ENCODE measurements at places on chromosomes 2 and 18.
A peak's percentile ranks its signal among the peaks of the same experiment; 100 is the strongest.

DNA sequence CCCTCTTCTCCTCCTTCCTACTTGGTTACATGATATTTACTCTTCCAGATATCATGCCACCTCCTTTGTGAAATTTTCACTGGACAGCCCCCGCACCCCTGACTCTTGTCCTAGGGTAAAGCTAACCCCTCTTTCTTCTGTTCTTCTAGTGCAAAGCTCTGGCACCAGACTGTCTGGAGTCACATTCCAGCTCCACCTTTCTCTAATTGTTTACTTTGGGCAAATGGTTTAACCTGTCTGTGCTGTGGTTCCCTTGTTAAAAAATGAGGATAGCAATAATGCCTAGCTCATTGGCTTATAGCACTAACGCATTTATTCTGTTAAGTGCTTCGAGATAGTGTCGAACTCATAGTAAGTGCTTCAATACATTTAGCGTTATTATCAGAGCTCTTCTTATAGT is 306.2 kb downstream of the ALK start:
- no peak for DNase-seq

GRCh38 chr2:24354395-24354794 is 5.9 kb downstream of the ITSN2 start:
- DNase-seq, result no peak

DNA sequence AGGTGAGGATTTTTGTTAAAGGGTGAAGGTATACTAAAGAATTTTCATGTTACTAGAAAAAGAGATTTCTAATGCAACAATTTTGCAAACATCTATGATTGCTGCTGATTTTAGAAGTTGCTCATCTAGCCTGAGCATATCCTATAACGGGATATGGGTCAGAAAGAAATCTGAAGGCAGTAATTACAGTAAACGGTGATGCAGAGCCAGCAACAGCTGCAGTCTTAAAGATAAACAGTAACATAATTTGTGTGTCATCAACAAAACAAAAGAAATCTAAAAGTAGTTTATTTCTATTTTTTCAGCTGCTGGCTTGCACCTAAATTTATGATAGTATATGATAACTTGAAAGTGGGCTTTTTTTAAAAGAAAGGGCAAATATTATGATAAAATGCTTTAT is 215.7 kb downstream of the SLC4A10 start:
- no peak for DNase-seq

- DNase-seq, result no peak
Measured at GRCh38 chr2:11833601-11834000, 87.2 kb downstream of the LPIN1 start.

DNA sequence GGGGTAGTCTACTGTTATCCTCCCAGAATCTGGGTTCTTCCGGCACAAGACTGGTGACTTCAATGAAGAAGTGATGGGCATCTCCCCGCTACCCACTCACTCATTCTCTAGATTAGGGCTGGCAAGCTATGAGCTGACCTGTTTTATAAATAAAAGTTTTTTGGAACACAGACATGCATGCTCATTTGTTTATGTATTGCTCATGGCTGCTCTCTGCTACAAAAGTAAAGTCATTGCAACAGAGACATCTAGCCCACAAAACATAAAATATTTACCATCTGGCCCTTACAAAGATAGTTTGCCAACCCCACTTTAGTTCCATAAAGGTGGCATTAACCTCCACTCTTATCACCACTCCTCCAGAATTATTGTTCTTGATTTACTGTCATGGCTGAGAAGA is 39.1 kb upstream of the SPATS2L start:
- DNase-seq, result no peak

GRCh38 chr2:28821295-28821958 is 10.8 kb downstream of the SPDYA start:
- peak; percentile 46 for DNase-seq

GRCh38 chr2:192471982-192472381 is 277.2 kb upstream of the TMEFF2 start:
- DNase-seq, result no peak

GRCh38 chr2:9965119-9965822 is 13.8 kb downstream of the GRHL1 start:
- DNase-seq, result no peak

GRCh38 chr2:160431441-160431840 is 62.2 kb downstream of the RBMS1 start:
- no peak for DNase-seq

DNA sequence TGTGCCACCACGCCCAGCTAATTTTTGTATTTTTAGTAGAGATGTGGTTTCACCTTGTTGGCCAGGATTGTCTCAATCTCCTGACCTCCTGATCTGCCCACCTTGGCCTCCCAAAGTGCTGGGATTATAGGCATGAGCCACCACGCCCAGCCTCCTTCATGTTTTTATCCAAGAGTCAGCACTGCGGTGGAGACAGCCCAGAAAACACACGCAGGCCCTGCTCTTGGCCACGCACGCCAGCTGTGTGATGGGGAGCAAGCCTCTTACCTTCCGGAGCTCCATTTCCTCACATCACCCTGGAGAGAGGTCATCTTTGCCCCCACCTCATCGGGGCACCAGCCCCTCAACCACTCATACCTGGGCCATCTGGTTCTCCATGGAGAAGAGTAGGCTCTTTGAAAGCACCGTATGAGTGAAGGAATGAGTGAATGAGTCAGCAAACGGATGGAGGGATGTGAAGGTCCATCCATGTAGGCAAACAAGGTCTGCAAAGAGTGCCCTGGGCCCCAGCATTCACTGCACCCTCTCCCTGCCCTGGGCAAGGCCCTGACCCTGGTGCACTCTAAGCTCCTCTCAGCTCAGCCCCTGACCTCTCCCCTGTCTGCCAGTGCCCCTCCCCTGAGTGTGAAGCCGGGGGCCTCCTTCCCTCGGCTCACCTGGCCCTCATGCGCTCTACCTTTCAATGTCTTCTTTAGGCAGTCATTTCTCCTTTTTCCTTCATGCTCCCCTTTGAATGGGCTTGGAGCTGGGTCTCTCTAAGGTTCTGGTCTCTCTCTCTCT is 7.4 kb downstream of the GYPC start:
- DNase-seq, result no peak

- DNase-seq, result no peak
Measured at GRCh38 chr2:204415406-204416181, 129.7 kb upstream of the PARD3B start.

GRCh38 chr2:58594175-58594574 is 353.1 kb upstream of the FANCL start:
- DNase-seq, result no peak

- DNase-seq, result no peak
Measured at GRCh38 chr18:63083555-63083954, 236.0 kb downstream of the BCL2 start.

DNA sequence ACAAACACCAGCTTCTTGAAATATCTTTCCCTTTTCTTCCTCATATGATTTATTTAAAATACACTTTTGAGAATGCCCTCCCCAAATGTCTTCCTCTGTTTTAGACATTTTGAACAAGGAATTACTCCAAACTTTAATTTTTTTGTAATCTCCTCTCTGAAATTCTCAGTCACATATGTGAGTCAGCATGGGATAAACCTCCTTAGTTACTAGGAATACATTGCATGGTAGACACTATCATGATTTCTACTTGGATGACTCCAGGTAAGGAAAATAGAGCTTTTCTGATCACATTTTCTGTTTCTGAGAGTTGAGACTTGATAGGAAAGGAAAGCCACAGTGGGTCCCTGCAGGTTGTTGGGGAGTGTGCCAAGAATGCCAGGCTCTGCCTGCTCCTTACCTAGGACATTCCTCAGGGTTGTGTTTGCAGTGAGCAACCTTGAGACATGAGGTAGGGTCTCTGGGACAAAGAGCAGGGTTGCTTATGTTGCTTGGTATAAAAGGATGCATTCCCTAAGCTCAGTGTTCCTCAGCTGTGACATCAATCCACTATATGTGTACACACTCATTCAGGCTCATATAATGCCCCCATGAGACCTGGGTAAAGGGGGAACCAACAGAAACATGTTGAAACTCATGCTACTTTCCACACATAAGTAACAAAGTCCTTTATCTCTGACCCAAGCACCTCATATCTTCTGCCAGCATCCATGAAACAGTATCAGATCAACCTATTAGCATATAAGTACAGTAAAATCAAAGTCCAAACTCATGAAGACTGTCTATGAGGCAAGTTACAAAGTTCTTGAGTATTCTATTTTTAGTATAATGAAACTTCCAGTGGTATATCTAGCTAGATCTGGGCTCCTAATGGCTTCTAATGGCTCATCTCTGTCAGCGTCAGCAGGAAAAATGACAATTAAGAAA is 112.8 kb upstream of the SCN1A start:
- DNase-seq, result no peak

DNA sequence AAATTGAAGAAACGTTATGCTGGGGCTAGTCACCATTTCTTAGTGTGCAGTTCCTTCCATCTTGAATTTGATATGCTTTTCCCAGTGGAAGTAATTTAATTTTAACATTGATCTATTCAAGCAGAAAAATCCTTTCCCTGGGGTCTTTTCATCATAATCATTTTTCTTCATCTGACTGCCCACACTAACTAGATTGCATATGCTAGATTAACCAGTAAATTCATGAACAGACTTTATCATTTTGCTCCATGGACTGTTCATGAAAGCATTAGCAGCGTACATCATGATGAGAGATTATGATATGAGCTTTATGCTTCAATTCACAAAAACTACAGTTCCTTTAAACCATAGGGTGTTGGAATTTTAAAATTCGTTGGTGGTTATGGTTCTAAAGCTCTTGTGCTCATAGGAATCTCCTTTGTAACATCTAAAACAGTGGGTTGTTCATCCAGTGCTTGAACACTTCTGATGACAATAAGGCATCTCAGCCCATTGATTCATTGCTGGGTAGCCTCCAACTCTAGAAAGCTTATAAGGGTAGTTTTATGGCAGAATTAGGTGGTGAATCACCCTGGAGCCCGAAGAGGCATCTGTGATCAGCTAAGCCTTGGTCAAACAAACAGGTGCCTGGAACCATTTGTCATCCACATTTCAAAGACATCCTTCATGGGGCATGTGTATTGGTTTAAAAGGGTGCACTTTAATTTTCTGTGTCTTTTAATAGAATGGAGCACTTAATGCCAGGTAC is 77.2 kb upstream of the NDUFV2 start:
- DNase-seq, result no peak

DNA sequence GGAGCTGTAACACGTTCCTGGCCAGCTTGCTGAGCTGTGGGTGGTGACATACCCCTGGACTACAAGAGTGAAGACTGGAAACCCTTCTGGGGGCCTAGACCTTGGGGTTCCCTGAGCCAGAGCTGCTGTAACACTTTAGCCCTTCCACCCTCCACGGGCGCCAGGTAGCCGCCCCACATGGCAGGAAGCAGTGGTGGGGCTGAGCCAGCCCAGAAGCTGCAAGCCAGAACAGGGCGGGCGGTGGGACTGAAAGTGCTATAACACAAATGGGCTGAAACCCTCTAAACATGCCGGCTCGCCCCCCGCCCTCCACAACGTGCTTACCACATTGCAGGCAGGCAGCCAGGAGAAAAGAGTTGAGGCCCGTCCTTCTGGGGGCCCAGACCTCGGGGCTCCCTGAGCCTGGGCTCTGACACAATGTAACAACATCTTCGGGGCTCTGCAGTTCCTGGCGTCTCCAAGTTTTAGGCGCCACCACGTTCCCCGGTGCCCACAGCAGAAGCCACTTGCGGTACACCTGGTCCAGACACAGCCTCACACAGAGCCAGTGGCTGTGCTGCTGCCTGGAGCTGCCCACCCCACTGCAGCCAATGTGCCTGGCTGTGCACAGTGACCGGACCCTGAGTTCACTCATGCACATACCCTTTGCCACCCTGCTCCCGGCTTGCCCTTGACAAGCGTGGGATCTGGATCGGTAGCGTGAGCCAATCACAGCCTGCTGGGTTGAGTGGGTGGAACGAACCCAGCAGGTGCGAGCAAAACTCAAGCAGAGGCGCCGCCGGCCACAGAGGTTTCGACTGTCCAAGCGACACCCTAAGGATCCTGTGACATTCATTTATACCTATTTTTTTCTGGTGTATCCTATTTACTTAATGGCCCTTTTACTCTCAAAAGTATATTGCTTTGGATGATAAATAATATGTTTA is 127.4 kb upstream of the FHL2 start:
- DNase-seq, result no peak

DNA sequence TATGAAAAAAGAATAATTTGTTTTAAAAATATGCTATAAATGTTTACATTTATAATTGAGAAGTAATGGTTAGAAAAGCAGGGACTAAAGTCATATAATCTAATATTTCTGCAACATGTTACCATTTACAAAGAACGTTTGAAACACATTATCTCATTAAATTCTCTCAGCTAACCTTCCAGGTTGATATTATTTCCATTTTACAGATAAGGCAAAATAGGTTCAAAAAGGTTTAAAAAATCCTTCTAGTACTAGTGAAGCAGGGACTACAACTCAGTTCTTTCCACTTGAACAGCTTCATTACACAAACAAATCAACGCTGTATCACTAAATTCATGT is 875 bp downstream of the FASTKD1 start:
- DNase-seq, result no peak

DNA sequence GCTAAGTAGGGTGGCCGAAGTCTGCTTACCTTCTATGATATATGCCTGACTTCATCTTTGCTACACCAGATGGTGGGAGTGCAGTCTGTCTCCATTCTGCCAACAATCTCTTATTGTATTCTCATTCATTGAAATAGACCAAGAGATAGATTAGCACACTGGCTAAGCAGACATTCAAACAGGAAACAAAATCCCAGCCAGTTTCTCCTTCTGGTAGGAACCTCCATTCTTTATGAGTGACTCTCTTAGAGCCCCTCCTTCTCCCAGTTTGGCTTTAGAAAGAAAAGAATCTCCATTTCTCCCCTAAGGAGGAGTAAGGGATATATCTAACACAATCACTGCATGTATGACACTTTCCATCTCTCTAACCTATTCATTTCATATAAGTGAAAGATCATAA is 118.9 kb upstream of the COL5A2 start:
- no peak for DNase-seq

- no peak for DNase-seq
Measured at GRCh38 chr2:220175967-220176366, 548.5 kb downstream of the SLC4A3 start.

- no peak for DNase-seq
Measured at GRCh38 chr2:46937471-46937901, 21.9 kb upstream of the MCFD2 start.

DNA sequence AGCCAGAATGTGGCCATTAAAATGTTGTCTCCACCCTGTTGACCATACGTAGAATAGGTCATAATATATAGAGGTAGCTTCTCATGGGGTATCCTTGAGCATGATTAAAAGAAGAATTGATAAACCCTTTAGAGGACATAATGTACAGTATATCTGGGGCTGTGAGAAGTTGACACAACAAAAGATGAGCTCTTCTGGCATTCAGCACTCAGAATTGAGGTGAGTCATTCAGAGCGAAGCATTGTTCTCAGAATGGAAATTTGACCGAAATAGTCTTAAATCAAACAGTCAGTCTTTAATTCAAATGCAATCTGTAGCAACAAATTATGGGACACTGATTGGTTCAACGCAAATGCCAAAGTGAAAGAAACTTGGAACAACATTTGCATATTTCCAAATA is 47.3 kb downstream of the CTAGE1 start:
- no peak for DNase-seq

Data from activated naive CD4-positive, alpha-beta T cell treated with Interleukin-2 at 50 U/mL for 16 hours (primary cell).